A172 (cell line): ENCODE measurements at places on chromosomes 1 and 21. TPM values are rescaled to one million over a fixed set of nuclear protein-coding genes. Genes with fewer than 3 reads are reported as not detected.

DNA sequence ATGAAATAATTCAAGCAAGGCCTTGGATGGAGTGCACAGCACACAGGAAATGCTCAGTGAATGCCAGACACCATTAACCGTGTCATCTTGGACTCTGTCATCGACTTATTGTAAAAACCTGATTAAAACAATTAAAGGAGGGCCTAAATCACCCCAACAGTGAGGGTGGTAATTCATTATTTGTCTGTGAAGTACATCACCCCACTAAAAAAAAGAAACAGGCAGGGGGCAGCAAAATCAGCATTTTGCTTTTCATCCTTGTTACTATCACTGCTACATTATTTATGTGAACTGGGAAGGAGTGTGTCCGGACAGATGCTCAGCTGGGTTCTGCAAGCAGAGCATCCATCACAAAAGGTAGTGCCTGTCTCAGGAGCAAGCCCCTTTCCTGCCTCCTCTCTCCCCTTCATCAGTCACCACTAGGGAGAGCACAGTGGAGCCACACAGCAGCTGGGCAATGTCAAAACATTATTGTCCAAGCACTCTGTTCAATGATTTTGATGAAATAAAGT lies 98.5 kb downstream of the RERE start:
- DNase-seq, result no peak

- DNase-seq, result peak; percentile 73
Observed at GRCh38 chr1:151867765-151868411, 14.4 kb upstream of the THEM5 start.

DNA sequence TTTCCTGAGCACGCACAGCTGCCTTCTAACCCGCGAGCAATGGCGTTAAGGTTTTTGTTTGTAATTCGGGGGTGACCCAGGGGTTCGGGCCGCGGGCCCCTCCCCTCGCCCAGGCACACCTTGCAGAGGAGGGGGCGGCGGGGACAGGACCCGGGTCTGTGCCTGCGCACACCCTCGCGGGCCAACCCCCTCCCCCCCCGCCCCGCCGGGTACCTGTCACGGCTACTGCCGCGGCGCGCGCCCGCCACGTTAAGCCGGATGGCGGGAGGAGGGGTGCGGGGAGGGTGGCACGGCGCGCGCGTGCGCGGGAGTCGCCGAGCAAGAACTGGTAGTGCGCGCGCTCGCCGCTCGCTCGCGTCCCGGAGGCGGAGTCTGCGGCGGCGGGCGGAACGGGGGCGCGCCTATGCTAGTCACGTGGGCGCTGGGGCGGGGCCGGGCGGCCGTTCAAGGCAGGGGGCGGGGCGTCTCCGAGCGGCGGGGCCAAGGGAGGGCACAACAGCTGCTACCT lies at the start of gene TPTE:
TSS of gene TPTE (plus strand) at position 493 of the 508 bp plus-strand sequence. CDS start 17,141 bp downstream, outside the sequence.
- DNase-seq, result no peak

DNA sequence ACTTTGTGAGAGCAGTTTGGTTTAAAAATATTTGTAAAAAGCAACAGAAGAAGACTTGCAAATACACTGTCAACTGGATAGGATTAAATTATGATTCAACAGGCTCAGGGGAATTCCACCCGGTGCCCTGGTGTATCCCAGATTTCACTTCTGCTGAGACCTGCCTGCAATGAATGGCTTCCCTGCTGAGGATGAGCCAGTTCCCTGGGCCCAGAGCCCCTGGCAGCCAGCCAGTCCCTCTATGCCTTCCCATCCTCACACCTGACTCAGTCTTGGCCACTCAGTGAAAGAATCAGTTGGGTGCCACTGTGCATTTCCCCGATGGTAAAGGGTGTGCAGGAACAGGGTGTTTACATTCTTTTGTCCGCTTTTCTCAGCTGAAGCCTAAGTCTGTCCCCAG lies 64.4 kb downstream of the KCTD3 start:
- peak; percentile 95 for DNase-seq

DNA sequence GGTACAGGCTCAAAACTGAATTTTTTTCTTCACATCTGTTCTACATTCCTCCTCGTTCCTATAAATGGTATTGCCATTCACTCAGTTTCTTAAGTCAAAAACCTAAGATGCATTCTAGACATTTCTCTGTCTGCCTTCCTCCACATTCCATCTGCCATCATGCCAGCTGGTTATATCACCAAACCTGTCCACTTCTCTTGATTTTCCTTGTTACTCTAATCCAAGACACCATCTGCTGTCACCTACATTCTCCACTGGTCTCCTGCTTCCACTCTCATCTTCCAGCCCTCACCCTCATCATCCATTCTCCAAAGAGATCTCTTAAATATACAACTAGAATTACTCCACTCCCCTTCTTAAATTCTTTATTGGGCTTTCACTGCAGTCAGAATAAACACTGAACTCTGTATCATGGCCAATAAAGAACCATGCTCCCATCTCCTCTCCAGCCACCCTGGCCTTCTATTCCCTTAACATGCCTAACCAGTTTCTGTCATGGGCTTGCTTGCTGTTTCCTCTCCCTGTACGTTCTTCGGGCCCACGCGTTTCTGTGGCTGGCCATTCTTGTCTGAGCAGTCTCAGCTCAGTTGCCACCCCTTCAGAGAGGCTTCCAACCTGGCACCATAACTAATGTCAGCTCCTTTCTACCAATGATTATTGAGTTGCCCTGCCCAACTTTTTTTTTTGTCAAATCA lies 278.3 kb downstream of the ST6GALNAC3 start:
- DNase-seq, result no peak

GRCh38 chr1:168373869-168374268 lies 93.2 kb downstream of the TBX19 start:
- no peak for DNase-seq

- DNase-seq, result peak; percentile 30
Observed at GRCh38 chr1:103197216-103197615, 88.9 kb upstream of the COL11A1 start.

- no peak for DNase-seq
Observed at GRCh38 chr1:38004284-38005108, 818 bp downstream of the FHL3 start.

DNA sequence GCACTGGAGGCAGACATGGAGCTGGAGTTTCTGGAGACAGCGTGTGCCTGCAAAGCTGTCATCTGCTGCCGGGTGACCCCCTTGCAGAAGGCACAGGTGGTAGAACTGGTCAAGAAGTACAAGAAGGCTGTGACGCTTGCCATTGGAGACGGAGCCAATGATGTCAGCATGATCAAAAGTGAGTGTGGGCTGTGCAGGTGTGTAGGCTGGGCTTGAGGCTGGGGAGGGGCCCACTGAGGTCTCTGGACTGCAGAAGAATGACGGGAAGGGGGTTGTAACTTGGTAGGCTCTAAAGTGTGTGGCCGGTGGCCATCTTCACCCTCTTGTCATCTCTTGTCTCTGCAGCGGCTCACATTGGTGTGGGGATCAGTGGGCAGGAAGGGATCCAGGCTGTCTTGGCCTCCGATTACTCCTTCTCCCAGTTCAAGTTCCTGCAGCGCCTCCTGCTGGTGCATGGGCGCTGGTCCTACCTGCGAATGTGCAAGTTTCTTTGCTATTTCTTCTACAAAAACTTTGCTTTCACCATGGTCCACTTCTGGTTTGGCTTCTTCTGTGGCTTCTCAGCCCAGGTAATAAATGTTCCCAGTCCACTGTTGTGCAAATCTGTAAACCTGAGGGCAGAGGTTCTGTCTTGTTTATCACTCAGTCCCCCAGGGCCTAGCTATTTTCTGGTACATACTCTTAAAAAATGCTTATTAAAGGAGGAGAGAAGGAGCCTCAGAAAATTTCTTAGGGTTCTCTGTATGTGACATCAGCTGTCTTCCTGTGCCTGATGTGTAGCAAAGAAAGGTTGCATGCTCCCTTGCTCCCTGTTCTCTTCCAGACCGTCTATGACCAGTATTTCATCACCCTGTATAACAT lies 19.9 kb downstream of the ATP8B2 start:
- no peak for DNase-seq

DNA sequence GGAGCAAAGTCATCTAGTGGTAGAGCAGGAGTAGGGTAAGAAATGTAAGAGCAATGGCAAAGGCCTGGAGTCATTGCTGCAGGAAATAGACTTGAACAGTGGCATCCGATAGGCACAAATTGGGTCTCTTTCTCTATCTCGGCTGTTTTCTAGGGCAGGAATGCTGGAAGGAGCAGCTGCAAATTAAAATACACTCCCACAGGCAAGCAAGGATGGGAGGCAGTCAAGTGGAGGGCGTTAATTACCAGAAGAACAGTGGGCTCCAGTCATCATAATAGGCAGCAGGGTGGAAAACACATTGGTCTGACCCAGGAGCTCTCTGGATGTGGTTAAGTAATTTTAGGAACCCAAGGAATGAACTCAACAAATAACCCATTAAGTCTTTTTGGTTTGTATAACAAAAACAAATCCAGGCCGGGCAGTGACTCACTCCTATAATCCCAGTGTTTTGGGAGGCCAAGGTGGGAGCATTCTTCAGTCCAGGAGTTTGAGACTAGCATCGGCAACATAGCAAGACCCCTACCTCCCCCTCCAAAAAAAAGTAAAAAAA lies 7.8 kb upstream of the TDRD5 start:
- no peak for DNase-seq

GRCh38 chr1:89843273-89844130 lies 22.7 kb downstream of the LRRC8D start:
- DNase-seq, result peak; percentile 30

GRCh38 chr1:173431304-173432045 lies 45.7 kb upstream of the PRDX6 start:
- DNase-seq, result peak; percentile 89

DNA sequence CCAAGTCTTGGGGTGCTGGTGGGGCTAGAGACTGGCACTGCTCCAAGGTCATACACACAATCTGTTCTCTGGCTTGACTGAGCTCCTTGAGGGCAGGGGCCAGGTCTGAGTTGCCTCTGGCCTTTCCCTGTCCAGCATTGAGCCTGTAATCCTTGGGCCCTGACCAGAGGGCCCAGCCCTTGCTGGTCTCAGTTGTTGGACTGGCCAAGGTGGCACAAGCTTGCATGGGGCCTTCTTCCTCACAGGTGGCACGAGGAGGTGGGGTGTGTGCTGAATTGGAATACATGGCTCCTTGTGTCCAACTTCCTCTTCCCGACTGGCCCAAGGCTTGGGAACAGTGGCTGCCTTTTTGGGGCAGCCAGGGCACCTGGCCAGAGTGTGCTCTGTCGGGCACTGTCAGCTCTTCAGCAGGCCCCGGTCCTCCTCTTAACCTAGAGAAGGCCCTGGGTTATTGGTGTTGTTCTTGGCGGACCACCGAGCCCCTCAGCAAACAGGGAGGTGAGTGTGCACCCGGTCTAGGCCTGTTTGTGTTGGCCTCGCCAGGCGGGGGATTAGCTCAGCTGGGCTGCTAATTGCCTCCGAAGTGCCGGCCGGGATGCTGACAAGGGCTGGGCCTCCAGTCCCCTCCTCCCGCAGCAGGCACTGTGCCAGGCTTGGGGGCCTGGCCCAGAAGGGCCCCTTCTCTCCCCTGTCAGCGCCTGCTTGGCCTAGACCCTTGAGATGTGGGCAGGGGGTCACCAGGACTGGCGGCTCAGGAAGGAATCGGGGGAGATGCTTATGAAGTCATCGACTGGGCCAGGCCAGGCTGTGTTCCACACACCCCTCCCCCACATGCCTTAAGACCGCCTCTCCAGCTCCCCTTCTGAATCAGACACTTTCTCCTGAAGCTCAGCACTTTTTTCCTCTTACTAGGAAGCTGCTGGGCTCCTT lies 28.5 kb downstream of the WNT4 start:
- no peak for DNase-seq

GRCh38 chr1:4761324-4761723 lies 106.9 kb downstream of the AJAP1 start:
- DNase-seq, result no peak

GRCh38 chr1:227869851-227870305 lies 54.4 kb downstream of the PRSS38 start:
- peak; percentile 82 for DNase-seq

DNA sequence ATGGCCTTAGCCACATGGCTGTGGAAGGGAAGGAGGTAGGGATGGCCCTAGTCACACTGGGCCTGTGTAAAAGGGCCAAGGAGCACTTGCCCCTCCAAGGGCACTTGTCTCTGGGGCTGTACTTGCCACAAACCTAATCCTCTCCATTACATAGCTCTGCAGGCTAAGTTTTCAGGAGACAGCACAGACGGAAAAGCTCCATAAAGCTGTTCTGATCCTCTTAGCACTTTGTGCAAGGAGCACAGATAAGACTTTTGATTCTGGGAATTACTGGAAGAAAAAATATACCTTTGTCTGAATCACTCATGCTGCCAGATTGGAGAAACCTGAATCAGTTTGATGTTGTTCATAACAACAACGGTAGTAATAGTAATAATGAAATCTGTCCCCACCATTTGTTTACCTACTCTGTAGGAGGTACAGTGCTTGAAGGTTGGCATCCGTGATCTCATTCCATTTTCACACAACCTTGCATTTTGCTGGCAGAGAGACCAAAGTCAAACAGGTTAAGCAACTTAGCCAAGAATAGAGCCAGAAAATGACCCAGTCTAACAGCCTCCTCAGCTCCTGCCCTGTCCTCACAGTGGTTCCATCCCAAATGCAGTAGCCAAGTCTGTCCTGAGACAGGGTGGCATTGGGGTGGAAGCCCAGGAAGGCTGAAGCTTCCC lies 207.1 kb downstream of the ROR1 start:
- no peak for DNase-seq

GRCh38 chr1:110412576-110412975 lies 5.1 kb upstream of the LAMTOR5 start:
- peak; percentile 69 for DNase-seq

- DNase-seq, result no peak
Observed at GRCh38 chr1:175554586-175554985, 188.8 kb downstream of the TNR start.

GRCh38 chr1:68198752-68199151 lies 33.6 kb downstream of the WLS start:
- peak; percentile 29 for DNase-seq

DNA sequence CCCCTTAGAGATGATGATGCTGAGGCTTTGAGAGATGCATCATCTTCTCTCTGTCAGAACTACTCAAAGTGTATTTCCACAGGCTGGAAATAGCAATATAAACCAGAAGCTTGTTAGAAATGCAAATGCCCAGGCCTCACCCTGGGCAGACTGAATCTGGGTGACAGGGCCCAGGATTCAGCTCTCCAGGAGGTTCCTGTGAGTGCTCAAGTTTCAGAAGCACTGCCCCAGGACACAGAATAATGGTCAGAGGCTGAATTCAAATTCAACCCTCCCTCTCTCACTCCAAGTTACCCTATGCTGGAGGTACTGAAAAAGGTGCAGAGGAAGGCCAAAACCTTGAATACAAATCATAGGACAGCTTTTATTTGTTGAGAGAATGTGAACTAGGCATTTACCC lies 98.5 kb upstream of the NGF start:
- no peak for DNase-seq

- peak; percentile 13 for DNase-seq
Observed at GRCh38 chr1:66315671-66316070, 218.3 kb upstream of the SGIP1 start.

Gene DIO1
- total RNA-seq, result not detected in 2 replicates

Gene KISS1
- total RNA-seq, result 1.4 and 6.2 TPM in 2 replicates

Gene GUK1
- 407 and 501 TPM in 2 replicates for total RNA-seq

Gene CELA2A
- total RNA-seq, result not detected in 2 replicates

Gene ARHGEF2
- total RNA-seq, result 153 and 155 TPM in 2 replicates

Gene LRRN2
- 2.3 and 2.4 TPM in 2 replicates for total RNA-seq

Gene CYP4A22
- not detected in 2 replicates for total RNA-seq

Gene RGS4
- total RNA-seq, result 31.3 and 49.7 TPM in 2 replicates

Gene LIPI
- not detected in 2 replicates for total RNA-seq

Gene PRAMEF6
- not detected in 2 replicates for total RNA-seq

Gene ACTA1
- not detected in 2 replicates for total RNA-seq

Gene ADGRL2
- 52.3 and 53.0 TPM in 2 replicates for total RNA-seq

Gene EPHA10
- total RNA-seq, result not detected in 2 replicates

Gene KCND3
- 0.07 and 0.17 TPM in 2 replicates for total RNA-seq

Gene LAD1
- total RNA-seq, result 0.67 TPM in 1 of 2 replicates, not detected in the other

Gene VASH2
- total RNA-seq, result 1.9 and 2.9 TPM in 2 replicates
